ENCODE measurements at places on chromosomes 11 and 22. TPM values are rescaled to one million over a fixed set of nuclear protein-coding genes. Genes with fewer than 3 reads are reported as not detected.

DNA sequence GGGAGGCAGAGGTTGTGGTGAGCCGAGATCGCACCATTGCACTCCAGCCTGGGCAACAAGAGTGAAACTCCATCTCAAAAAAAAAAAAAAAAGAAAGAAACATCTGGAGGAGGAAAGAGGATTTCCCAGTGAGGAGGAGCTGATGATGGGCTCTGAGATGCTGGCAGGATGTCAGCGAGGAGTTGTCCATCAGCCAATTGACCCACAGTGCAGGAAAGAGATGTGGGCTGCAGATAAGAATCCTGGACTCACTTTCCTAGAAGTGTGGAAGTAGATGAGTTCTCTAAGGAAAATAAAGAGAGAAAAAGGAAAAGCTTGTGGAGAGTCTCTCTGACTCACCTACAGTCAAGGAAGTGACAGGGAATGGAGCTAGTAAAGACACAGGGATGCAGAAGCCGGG, 9.7 kb downstream of the IZUMO1R start:
- DNase-seq, result no peak
- H3K36me3 ChIP-seq, result no peaks in the 10 kb centered on the region
- H3K27me3 ChIP-seq, result peaks cover 13% of the 10 kb centered on the region
- no peak overlapping the region for H3K27ac ChIP-seq
- no peak overlapping the region for H3K4me3 ChIP-seq

DNA sequence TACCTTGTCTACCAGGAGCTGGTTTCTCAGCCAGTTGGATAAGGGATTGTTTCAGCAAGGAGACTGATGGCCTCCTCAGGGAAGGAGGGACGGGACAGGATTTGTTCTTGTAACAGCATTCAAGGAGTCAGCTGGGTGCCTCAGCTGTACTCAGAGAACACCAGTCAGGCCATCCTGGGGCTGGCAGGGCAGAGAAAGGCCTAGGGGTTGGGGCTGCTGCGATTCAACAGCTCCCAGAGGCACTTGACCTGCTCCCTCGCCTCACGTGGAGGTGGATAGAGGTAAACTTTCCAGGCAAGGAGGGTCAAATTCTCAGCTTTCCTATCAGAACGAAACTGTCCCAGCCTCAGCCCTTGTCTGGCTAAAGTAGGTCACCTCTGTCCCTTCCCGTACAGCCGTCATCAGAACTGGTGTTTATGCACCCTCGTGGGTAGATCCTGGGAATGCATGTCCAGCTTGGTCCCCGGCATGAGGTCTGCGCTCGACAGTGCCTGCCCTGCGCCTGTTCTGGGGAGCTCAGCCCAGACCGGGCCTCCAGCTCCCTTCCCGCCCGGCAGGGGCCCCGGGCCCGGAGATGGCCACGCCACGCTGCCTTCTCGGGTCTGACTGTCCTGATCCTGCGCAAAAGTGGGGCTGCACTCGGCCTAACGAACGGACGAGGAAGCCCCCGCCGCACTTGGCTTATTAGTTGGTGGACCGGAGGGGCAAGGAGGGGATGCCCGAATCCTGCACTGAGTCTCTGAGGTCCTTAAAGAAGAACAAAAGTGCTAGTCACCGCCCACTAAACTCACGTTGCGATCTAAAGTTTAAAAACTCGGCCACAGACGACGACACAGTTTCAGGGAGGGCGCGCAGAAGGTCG, 762 bp upstream of the CCDC134 start:
- H3K4me1 ChIP-seq, result 0 out of 2 replicates have a peak, but pooled peaks cover 4% of the 10 kb centered on the region
- peak overlapping the region; percentile 52 for H3K27ac ChIP-seq
- H3K4me3 ChIP-seq, result peak overlapping the region; percentile 87
- no peaks in the 10 kb centered on the region for H3K27me3 ChIP-seq
- peak; percentile 57 for DNase-seq

- H3K4me1 ChIP-seq, result peaks cover 16% of the 10 kb centered on the region
- no peaks in the 10 kb centered on the region for H3K27me3 ChIP-seq
- no peaks in the 10 kb centered on the region for H3K36me3 ChIP-seq
- no peak for DNase-seq
These were observed 39.8 kb upstream of the CARS1 start for GRCh38 chr11:3096909-3097530.

DNA sequence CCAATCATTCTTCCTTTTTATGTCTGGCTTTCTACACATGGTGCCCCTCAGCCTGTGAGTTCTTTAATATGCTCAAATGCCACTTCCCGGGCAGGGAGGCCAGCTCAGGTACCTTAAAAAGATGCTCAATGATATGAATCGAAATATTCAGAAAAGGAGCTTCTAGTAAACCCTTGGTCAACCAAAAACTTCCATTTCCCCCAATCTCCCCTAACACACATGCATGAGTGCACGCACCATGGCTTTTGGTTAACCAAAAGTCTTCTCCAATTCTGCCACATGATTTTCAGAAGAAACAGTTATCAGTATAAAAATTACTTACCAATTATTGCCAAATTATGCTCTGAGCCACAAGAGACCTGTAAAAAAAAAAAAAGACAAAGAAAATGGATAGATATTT, 135.0 kb downstream of the SERGEF start:
- H3K36me3 ChIP-seq, result no peaks in the 10 kb centered on the region
- no peak overlapping the region for H3K4me3 ChIP-seq
- DNase-seq, result no peak
- H3K27ac ChIP-seq, result no peak overlapping the region

DNA sequence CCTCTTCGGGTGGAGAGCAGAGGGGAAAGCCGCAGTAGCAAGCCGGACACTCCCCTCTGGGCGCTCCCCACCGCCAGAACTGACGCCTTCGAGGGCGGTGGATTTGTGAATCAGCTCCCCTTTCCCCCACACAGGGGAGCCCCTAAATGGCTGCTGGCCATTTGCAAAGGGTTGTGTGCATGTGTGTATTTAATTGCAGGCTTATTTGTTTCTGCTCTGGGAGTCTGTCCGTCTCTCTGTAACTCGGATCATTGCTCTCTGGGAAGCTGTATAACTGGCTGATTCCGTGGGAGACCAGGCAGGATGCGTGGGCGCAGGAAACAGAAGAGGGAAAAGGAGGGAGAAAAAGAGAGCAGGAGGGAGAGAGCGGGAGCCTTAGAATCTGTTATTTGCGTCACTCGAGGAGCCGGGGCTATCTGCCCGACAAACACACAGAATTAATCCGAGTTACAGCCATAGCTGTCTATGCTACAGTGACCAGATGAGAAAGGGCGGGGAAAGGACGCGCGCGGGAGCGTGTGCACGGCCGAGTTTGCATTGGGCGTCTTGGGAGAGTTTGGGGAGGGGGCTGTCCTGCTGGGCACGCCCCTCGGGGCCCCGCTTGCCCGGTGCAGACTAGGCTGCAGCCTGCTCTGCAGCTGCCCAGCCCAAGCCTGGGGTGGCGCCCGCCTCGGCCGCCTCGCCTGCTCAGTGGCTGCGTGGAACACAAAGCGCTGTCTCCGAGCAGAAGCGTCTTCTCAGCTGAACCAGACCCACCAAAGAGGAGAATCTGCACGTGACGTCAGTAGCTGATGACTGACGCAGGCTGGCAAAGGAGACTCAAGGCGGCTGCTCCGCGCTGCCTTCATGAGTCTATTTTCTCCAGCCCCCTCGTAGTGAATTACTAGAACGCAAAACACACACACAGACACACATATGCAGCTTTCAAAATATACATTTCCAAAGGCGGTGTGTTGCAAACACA, 105.3 kb upstream of the HSD17B12 start:
- H3K4me1 ChIP-seq, result peaks cover 20% of the 10 kb centered on the region
- DNase-seq, result peak; percentile 86
- 0 out of 2 replicates have a peak, but pooled peaks cover 8% of the 10 kb centered on the region for H3K27me3 ChIP-seq
- H3K36me3 ChIP-seq, result no peaks in the 10 kb centered on the region

DNA sequence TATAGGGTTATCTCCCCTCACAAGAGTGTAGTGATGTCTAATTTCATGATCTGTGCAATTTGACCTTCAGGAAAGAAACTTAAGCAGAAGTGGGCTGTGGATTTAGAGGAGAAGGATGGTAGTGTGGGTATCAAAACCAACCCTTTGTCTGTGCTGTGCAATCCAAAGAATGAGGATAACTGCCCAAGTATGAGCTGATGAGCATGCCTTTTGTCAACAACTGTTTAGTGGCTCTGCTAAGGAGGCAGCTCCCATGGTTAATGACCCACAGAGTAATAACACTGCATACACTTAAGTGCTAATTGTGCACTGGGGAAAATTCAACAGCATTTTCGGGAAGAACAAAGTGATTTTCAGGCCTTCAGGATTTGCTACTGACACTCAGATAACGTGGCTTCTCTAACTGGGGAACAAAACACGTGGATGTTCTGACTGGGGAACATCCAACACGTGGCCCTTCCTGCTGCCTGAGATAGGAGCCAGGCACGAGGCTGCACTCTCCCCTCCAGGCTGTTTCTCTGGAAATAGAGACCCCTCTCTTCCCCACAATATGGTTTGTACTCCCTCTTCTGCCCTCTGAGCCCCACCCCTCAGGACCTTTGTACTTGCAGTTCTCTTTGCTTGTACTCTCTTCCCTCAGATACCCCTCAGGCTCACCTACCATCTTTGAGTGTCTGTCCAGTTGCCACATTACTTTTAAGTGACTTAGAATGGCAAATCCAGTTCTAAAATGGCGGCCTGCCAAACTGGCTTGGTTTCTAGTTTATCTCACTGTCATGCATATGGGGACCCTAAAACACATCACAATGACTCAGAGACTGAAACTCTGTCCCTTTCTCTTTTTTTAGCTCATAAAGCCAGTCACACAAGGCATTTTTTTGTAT, 234.9 kb upstream of the POU2AF2 start:
- peaks cover under 1% of the 10 kb centered on the region for H3K4me1 ChIP-seq
- no peak overlapping the region for H3K4me3 ChIP-seq
- DNase-seq, result no peak
- H3K27ac ChIP-seq, result no peak overlapping the region
- H3K36me3 ChIP-seq, result no peaks in the 10 kb centered on the region
- H3K27me3 ChIP-seq, result no peaks in the 10 kb centered on the region

GRCh38 chr11:117011541-117011898, 86.7 kb downstream of the SIK3 start:
- no peaks in the 10 kb centered on the region for H3K36me3 ChIP-seq
- peaks cover 22% of the 10 kb centered on the region for H3K4me1 ChIP-seq
- H3K27me3 ChIP-seq, result no peaks in the 10 kb centered on the region
- peak overlapping the region; percentile 77 for H3K27ac ChIP-seq
- H3K4me3 ChIP-seq, result peak overlapping the region; percentile 3
- no peak for DNase-seq

GRCh38 chr11:91257667-91258066, 967.0 kb upstream of the FAT3 start:
- H3K27me3 ChIP-seq, result no peaks in the 10 kb centered on the region
- DNase-seq, result no peak
- no peaks in the 10 kb centered on the region for H3K4me1 ChIP-seq
- no peak overlapping the region for H3K27ac ChIP-seq
- H3K4me3 ChIP-seq, result no peak overlapping the region

DNA sequence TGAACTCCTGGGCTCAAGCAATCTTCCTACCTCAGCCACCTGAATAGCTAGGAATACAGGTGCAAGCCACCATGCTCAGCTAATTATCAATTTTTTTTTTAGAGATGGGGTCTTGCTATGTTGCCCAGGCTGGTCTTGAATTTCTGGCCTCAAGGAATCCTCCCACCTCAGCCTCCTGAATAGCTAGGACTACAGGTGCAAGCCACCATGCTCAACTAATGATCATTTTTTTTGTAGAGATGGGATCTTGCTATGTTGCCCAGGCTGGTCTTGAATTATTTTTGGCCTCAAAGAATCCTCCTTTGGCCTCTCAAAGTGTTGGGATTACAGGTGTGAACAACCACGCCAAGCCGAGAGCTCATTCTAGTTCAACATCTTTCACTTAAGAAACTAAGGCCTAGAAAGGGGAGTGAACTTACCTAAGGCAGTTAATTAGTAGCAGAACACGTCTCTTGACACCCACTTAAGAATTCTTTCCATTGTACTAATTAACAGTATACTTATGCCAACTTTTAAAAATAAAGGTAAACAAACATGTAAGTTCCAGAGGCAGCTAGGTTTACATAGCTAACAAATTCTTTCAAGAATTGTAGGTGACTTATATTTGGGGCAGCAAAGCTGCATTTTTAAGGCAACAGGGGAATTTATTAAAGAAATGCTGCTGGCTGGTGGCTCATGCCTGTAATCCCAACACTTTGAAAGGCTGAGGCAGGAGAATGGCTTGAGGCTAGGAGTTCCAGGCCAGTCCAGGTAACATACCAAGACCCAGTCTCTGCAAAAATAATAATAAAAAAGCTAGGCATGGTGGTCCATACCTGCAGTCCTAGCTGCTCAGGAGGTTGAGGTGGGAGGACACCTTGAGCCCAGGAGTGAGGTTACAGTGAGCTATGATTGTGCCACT, 9.6 kb downstream of the ZBED5 start:
- H3K4me1 ChIP-seq, result peaks cover 21% of the 10 kb centered on the region
- DNase-seq, result no peak
- H3K27ac ChIP-seq, result no peak overlapping the region
- H3K4me3 ChIP-seq, result no peak overlapping the region
- H3K36me3 ChIP-seq, result peaks cover 11% of the 10 kb centered on the region

DNA sequence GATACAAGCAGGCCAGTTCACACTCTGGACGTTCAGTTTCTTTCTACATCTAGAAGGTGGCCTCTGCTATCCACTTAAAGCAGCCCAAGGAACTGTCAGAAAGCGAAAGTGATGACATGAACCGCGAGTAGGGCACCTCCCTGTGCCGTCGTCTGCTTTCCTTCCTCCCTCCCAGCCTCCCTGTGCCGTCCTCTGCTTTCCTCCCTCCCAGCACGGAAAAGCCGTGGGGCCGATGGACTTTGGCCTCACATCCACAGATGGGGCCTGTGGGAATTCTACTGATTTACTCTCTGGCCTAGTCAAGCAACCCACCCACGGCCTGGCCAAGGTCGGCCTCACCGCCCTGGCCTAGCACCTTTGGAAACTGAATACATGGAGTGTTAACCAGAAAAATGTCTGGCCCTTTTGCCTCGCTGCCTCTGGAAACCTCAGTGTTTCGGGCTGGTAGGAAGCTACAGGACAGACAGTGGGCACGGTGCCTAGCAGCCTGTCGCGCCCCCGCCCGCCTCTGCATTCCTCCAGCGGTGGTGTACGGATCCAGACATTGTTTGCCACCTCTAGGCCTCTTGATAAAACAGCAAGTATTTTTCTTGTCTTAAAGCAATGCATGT, 14.2 kb downstream of the PEX26 start:
- peak overlapping the region; percentile 63 for H3K4me3 ChIP-seq
- peaks cover 15% of the 10 kb centered on the region for H3K4me1 ChIP-seq

Gene SVIP
- 2.4 TPM for polyA plus RNA-seq

Gene PANX2
- polyA plus RNA-seq, result 0.20 TPM

Gene TUB
- 3.3 TPM for polyA plus RNA-seq

Gene IFTAP
- polyA plus RNA-seq, result 27.1 TPM

Gene TPH1
- polyA plus RNA-seq, result not detected

All from GM23248 (cell line).